HS-27A (cell line): ENCODE measurements at places on chromosomes 16 and 17.

DNA sequence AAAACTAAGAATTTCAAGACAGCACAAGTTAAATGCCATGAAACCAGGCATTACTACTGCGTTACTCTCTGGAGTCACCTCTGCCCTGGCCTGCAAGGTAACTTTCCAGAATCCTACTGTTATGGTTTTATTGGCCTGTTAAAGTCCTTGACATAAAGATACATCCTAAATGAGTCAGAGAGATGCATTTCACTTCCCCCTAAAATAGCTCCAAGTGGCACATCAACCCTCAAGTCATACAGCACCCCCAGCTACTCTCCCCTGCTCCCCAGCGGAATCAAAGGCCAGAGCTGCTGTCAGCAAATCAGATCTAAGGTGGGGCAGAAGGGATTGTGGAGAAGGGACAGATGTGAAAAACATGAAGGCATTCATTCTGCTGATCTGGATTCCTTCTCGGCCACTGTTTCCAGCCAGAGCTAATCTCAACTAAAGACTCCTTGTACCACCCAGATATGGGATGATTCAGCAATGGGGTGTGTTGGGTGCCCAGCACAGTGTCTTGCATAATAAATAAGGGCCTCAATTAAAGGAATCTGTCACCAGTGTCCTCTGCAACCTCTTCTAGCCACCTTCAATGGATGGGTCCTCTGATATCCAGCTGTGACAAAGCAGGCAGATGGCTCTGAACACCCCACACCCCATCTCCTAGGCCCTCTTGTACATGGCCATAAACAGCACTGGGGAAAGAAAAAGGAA is 8.5 kb upstream of the CCL1 start:
- no peak for DNase-seq

GRCh38 chr17:59465949-59466307 is 99.5 kb upstream of the DHX40 start:
- DNase-seq, result no peak

- DNase-seq, result no peak
Observed at GRCh38 chr16:1327619-1327947, 5.9 kb upstream of the BAIAP3 start.

DNA sequence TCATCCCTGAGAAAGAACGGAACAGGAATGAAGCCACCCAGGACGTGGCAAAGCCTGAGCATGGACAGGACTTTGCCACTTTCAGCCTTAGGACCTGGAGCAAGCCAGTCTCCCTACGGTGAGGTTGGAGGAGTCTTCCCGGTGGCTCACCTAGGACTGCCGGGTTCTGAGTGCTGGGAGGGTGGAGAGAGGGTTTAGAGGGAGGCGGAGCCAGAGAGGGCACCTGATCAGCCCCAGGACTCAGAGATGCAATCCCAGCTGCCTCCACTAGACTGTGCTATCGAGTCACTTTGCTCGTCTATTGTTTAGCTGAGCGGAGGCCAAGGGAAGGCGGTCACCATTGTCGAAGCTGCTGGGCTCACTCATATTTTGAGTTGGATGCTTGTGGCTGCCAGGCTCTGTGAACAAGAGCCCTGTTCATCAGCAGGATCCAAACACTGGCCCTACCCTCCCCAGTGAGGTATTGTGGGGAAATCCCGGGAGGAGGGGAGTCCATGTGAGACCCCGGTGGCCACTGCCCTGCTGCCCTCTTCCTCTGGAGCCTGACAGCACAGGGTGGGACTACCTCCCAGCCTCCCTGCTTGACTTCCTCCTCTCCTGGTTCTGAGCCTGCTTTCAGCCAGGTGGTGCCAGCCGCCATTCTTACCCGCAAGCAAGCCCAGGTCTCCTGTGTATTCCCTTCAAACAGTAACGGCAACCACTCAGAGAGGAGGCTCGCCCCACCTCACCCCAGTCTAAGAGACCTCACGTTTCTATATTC is 7.0 kb downstream of the KRT14 start:
- peak; percentile 31 for DNase-seq

DNA sequence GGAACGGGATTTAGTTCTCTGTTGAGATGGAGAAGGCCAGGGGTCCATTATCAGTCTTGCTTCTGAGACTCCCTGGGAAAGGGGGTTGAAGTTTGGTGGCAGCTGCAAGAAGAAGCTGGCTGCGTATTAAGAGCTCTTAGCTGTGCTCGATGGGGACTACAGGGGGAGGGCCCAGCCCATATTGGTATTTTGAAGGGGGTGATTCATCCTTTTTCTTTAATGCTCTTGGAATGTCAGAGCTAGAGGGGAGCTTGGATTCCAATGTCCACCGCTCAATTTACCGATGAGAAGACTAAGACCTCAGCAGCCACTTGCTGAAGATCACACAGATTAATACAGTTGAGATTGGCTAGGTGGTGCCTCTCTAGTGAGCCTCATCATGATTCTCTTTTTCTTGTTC is 5.0 kb downstream of the NOG start:
- peak; percentile 77 for DNase-seq
